D721Med (cell line): ENCODE measurements at places on chromosomes 6 and 20.

- DNase-seq, result no peak
Observed at GRCh38 chr6:37256692-37257319, 766 bp upstream of the TBC1D22B start.

DNA sequence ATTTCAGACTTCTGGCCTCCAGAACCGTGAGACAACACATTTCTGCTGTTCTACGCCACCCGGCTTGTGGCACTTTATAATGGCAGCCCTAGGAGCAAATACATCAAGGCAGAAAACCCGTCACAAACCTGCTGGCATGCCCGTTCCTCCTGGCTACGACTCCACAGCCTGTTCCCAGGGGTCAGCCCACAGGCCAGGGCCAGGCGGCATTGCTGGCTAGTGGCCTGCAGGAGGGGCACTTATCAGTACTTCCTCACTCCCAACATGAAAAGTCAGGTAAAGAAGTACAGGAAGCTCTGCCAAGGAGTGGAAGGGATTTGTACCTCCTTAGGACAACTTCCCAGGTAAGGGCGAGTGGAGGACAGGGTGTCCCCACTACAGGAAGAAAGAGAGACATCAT is 223.1 kb upstream of the AGPAT4 start:
- DNase-seq, result no peak

DNA sequence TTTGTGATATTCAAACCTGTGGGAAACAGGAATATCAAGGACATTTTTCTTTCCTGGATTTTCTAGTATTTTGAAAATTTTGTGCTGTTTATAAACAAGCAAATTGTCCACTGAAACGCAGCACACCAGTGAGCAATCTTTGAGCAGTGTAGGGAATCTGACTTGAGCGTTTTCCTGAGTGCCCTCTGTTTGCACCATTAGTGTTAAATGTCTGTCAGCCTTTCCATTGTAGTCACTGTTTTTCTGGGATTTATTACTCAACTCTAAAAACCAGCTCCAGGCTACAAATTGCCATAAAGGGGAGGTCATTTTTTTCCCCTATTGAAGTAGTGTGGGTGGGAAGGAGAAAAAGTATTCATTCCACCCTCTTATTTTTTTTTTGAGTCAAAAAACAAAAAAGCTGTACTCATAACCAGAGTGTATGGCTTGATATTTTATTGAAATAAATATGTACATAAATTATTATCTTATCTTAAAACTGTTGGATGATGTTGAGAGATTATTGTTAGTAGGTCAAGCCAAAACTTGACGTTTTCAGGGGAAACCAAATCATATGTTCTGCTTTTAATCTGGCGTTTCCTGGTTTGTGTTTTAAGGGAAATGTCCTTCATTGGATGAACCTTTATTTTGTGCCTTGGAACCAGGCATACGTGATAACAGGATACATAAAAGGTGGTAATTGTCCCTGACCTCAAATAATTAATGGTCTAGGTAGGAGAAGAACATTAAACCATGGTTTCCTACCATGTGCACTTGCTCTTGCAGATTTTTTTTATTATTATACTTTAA is 51.8 kb downstream of the TSHZ2 start:
- no peak for DNase-seq

DNA sequence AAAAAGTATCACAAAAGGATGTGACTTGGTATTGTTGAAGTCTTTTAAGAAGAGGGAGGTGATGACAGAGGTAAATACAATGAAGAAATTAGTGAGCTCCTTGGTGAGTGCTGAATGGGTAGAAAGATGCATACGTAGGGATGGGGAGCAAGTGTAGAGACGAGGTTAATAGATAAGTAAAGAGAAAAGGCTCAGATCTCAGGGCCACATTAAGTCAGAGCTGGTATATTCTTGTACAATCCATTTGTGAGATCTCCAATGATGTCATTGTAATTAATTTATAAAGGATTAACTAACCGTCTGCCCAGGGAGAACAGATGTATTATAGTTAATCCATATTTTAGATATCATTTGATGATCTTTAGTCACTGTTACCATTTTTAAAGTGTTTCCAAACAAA is 43.4 kb downstream of the SMPDL3A start:
- DNase-seq, result no peak

DNA sequence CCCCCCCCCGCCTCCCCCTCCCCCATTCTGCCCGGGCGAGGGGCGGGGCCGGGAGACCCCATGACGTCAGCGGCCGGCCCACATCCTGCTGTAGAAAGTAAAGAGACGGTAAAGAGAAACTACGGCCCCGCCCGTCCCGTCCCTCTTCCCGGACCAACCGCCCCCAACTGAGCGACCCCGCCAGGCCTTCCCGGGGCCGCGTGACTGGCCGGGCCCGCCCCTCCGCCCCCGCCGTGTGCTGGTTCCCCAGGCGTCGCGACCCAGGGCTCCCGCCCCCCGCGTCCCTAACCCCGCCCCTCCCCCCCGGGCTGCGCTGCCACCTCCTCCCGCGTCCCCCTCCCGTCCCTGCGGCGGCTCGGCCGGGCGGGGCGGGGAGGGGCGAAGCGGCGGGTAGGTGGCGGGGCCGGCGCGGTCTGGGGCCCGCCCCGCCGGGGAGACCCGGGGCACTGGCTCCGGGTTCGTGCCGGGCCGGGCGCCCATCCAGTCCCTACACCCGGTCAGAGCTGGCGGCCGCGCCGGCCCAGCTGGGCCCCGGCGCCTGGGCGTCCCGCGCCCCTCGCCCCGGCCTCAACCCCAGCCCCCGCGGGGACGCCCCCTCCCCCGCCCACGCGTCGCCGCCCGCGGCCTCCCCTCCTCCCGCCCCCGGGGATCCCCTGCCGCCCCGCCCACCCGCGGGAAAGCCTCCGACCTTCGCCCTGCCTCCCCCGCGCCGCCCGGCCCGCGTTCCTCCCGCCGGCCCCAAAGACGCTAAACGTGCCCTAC is 655 bp upstream of the HIVEP1 start:
- peak; percentile 65 for DNase-seq

- DNase-seq, result no peak
Observed at GRCh38 chr6:114764866-114765265, 422.0 kb upstream of the HS3ST5 start.

- DNase-seq, result no peak
Observed at GRCh38 chr6:143074670-143075318, 14.1 kb downstream of the AIG1 start.

DNA sequence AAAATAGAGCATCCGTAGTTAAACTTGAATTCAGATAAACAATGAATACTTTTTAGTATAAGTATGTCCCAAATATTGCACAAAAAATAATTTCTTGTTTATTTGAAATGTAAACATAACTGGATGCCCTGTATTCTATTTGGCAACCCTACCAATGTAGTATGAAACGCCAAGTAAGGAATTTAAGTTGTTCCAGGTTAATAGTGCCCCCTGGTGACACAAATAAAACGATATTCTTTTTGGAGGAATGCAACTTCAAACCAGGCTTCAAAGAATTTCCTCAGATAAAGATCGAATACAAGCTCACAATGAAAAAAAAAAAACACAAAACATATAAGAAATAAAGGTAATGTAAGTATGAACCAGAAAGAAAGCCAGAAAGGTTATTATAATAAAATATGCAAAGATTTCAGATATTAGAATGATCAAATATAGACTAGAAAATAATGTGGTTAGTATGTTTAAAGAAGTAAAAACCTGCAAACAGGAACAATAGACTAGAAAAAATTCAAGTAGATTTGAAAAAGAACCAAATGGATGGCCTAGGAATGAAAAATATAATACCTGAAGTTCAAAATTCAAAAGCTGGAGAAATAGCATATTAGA is 18.4 kb upstream of the AKAP7 start:
- no peak for DNase-seq

- DNase-seq, result no peak
Observed at GRCh38 chr6:65191471-65191870, 515.6 kb downstream of the EYS start.

- DNase-seq, result no peak
Observed at GRCh38 chr20:9374480-9374879, 139.9 kb upstream of the LAMP5 start.

DNA sequence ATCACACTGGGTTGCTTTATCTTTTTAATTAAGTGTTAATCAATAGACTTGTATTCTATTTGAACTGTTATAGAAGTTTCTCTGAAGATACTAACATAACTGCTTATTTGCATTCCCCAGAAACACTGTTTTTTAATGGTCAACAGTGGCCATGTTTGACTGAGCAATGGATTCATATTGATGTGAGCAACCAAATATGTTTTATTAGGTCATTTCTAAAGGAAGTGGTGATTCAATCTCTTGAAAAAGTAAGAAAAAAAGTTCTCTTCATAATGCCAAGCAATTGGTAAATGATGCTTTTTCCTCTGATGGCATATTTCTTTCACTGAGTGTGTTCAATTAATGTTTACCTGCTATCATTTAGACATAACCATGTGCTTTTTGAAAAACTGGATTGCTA is 593.0 kb upstream of the CITED2 start:
- no peak for DNase-seq

DNA sequence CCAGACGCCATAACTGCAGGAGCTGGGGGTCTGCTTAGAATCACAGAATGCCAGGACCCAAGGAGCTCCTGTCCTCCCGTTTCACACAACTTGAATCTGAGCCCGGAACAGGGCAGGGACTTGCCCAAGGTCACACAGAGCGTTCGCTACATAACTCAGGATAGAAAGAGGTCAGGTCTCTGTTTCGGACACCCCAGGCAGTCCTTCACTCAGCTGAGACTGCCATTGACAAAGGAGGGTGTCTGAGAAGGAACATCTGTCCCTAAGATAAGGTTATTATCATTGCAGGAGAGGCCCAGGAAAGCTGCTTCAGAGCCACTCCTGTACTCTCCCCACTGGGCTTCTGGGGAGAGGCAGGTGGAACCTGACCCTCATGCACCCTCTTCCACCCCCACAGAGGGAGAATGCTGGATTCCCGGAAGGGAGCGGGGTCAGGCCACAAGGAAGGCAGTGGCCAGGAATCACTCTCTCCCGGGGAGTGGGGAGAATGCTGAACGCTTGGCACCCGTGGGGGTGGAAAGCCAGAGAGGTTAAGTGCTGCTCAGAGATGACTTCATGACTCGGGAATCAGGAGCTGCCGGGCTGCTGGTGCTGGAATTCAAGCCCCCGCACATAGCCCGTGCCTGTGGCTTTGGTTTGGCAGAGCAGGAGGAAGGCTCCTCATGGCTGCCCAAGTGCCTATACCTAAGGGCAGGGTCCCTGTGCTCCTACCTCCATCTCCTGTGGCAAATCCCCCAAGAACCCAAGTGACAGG is 10.7 kb downstream of the SDC4 start:
- no peak for DNase-seq

DNA sequence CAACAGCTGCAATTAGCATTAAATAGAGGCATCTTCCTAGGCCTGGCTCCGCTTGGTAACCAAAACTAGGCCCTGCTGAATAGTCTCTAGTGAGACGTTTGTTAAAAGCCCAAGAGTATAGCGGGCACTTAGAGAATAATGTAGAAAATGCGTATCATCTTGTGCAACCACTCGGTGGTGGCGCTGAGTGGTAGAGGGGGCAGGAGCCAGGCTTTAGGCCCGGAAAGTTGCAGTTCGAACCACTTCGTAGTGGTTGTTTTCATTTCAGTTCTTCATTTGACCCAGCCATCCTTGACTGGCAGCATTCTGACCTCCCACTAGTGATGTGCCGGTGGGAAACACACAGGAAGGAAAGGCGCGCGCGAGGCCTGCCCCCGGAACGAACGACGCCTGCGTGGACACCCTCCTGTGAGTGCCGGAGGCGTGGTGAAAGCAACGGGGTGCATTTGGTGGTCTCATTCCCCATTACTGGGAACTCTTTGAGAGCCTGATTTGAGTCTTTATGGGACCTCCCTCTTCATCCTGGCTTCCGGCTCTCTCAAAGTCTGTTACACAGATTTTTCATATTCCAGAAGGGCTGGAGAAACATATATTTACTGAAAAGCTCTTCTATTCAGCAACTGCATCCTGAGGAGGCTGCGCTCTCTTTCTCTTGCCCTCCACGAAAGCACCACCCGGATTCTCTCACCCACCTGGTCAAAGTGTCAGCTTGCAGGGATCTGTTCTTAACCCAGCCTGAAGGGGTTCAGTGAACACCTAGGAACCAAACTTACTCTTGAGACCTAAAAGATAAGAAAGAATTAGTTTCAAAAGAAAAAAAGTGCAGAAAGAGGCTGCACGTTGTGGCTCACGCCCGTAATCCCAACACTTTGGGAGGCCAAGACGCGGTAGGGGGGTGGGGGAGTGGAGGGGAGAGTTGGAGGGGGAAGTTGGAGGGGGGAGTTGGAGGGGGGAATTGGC is 18.2 kb downstream of the GPX5 start:
- DNase-seq, result peak; percentile 19

- no peak for DNase-seq
Observed at GRCh38 chr6:34904990-34905613, 16.0 kb downstream of the ANKS1A start.

DNA sequence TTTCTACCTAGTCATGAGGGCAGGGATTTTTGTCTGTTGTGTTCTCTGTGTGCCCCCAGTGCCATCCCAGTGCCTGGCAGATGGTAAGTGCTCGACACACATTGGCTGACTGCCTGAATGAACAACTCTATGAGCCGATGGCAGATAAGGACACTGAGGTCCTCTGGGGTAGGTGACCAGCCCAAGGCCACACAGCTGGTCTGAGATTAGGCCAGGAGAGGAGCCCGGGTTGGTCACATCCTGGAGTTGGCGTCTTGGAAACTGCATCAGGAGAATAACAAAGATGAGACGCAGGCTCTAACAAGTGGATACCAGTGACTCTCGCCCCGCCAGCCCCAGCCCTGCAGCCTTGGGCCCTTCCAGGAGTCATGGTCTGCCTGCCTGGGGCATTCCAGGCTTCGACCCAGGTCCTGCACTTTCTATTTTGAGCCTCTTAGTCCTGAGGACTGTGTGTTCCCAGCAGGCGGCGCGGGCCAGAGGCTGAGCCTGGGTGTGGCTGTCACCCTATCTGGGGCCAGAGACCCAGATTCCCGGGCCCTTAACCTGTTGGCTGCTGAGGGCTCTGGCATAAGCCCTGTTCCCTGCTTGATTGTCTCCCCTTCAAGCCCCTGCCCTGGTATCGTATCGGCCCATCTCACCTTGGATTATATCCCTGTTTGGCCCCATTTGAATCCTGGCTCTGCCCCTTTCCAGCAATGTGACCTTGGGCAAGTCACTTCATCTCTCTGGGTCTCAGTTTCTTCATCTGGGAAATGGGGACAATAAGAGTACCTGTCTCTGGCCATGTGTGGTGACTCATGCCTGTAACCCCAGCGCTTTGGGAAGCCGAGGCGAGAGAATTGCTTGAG is 88.3 kb downstream of the CEBPB start:
- no peak for DNase-seq

DNA sequence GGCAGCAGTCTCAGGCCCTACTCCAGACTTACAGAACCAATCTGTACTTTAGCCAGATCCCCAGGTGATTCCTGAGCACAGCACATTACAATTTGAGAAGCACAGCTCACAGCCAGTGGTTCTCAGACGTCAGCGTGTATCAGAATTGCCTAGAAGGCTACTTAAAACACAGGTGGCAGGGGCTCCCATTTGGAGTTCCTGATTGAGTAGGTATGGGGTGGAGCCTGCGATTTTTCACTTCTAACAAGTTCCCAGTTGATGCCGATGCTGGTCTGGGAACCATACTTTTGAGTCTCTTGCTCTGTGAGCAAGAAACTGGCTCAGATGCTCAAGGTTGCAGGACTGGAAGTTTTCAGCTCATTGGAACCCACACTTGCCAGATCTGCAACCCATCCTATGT is 89.5 kb downstream of the ZFP64 start:
- DNase-seq, result no peak
